Activated CD4-positive, alpha-beta memory T cell treated with anti-CD3 and anti-CD28 coated beads, Interleukin-2, amount 10 ng/mL, durations not matched to agents 7 days and 5 days (primary cell): ENCODE measurements at places on chromosomes 6 and 20. TPM values are rescaled to one million over a fixed set of nuclear protein-coding genes. Genes with fewer than 3 reads are reported as not detected.

ZSCAN23 gene
- 0.45 TPM for total RNA-seq

MYCT1 gene
- not detected for total RNA-seq

BFSP1 gene
- 3.2 TPM for total RNA-seq

HCRTR2 gene
- not detected for total RNA-seq

SMIM13 gene
- 9.4 TPM for total RNA-seq

ADGRG6 gene
- not detected for total RNA-seq

TMEM244 gene
- total RNA-seq, result not detected

PDE10A gene
- not detected for total RNA-seq

SLC16A10 gene
- total RNA-seq, result 1.4 TPM

ULBP2 gene
- 1.8 TPM for total RNA-seq

GRCh38 chr20:40582531-40582930 lies 106.5 kb downstream of the MAFB start:
- no peaks in the 10 kb centered on the region for H3K36me3 ChIP-seq
- DNase-seq, result no peak
- H3K27me3 ChIP-seq, result no peaks in the 10 kb centered on the region

GRCh38 chr6:157045831-157046454 lies 268.8 kb downstream of the ARID1B start:
- H3K27me3 ChIP-seq, result no peaks in the 10 kb centered on the region
- H3K27ac ChIP-seq, result no peak overlapping the region
- no peak overlapping the region for H3K4me3 ChIP-seq
- no peak for DNase-seq

- no peaks in the 10 kb centered on the region for H3K4me1 ChIP-seq
- no peak overlapping the region for H3K27ac ChIP-seq
- H3K4me3 ChIP-seq, result no peak overlapping the region
- H3K36me3 ChIP-seq, result no peaks in the 10 kb centered on the region
These were observed 867.2 kb downstream of the PHF3 start for GRCh38 chr6:64502801-64503200.

DNA sequence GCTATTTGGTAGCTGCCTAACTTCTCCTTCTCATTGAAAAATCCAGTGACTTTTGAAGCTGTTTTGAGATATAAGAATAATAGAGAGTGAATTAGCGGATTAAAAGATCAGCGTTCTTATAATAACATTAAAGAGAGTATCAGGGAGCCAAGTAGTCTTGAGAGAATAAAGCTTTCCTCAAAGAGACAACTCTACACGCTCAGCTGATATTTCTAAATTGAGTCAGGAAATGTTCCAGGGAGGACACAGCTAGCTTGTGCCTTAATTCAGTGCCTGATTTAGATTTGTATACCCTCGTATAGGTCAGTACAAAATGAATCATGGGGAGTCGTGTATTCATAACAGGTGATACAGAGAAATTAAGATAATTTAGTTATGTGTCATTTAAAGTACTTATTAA lies 75.1 kb upstream of the QKI start:
- no peak for DNase-seq
- H3K4me3 ChIP-seq, result no peak overlapping the region
- H3K4me1 ChIP-seq, result no peaks in the 10 kb centered on the region
- H3K36me3 ChIP-seq, result no peaks in the 10 kb centered on the region

DNA sequence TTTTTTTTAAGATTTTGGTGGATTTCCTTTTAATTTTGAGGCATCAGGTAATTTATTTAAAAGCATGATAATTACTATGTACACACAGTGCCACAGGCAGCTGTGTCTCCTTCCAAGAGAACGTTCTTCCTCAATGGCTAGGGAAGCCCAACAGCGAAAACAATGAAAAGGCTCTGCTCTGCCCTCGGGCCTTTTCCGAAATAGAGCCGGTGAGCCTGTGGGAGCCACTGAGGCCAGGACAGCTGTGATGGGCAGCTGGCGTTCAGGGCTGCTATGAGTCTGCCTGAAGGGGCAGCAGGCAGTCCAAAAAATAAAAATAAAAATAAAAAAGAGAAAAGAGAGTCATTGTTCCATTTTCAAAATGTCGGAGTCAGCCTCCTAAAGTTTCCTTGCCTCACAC lies 443.8 kb downstream of the KIF16B start:
- no peak for DNase-seq
- no peak overlapping the region for H3K4me3 ChIP-seq
- H3K27ac ChIP-seq, result no peak overlapping the region
- no peaks in the 10 kb centered on the region for H3K36me3 ChIP-seq

DNA sequence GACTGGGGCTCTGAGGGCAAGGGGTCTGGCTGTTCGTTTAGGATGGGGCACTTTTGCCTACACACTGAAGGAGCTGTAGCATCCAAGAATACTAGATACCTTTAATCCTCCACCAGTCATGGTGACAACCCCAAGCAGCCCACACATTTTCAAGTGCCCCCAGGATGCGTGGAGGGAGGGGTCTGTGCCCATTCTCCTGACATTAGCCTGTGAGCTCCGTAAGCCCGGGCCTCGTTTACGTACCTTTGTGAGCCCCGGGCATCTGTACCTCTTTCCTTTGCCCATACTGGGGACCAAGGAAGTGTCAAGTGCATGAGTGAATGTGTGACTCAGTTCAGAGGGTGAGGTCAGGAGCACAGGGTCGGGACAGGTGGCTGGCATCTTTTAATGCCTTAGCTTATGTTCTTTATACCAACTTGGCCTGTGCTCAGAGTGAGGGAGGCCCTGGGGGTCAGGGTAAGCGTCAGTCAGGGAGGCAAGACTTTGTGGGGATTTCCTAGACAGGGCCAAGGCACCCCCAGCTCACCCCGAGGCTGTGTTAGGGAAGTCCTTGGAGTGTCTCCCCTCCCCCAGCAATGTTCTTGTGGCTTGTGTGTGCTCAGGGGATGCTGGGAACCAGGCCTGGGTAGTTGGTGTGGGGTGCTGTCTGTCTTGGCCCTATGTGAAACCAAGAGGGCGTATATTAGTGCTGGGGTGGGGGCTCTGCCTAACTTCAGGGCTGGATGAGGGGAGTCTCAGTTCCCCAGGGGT lies 12.9 kb downstream of the VEGFA start:
- no peaks in the 10 kb centered on the region for H3K4me1 ChIP-seq
- no peaks in the 10 kb centered on the region for H3K27me3 ChIP-seq
- H3K27ac ChIP-seq, result no peak overlapping the region
- peaks cover 36% of the 10 kb centered on the region for H3K36me3 ChIP-seq
- no peak overlapping the region for H3K4me3 ChIP-seq

DNA sequence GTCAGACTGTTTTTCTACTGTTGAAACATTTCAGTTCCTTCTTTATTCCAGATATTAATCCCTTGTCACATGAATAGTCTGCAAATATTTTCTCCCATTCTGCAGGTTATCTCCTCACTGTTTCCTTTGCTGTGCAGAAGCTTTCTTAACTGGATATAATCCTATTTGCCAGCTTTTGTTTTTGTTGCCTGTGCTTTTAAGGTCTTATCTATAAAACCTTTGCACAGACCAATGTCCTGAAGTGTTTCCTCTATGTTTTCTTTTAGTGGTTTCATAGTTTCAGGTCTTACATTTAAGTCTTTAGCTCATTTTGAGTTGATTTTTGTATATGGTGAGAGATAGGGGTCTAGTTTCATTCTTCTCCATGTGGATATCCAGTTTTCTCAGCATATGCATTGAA lies 19.2 kb downstream of the NCOA6 start:
- H3K4me1 ChIP-seq, result no peaks in the 10 kb centered on the region
- DNase-seq, result no peak
- no peaks in the 10 kb centered on the region for H3K27me3 ChIP-seq
- H3K4me3 ChIP-seq, result no peak overlapping the region
- H3K27ac ChIP-seq, result no peak overlapping the region
- H3K36me3 ChIP-seq, result peaks cover 12% of the 10 kb centered on the region

GRCh38 chr6:55567558-55567957 lies 11.4 kb downstream of the HMGCLL1 start:
- no peak overlapping the region for H3K4me3 ChIP-seq
- H3K27ac ChIP-seq, result no peak overlapping the region
- H3K27me3 ChIP-seq, result no peaks in the 10 kb centered on the region
- no peaks in the 10 kb centered on the region for H3K36me3 ChIP-seq
- H3K4me1 ChIP-seq, result no peaks in the 10 kb centered on the region

DNA sequence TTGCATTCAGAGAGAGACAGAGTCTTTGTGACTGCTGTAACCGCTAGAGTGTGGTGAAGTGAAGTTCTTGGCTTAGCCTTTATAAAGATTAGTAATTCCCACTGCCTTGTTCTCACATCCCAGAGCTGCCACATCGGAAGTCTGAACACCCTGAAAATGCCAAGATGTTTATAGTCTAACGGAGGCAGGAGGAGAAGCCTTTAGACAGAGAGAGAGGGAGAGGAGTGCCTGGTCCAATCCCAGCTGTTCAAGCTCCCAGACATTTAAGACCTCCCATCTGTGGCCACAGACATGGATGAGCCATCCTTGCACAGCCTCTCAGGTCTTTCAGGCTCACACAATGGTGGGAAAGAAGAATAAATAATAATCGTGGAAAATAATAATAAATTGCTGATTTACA lies 1422.8 kb upstream of the EYS start:
- H3K4me1 ChIP-seq, result no peaks in the 10 kb centered on the region
- H3K36me3 ChIP-seq, result no peaks in the 10 kb centered on the region
- DNase-seq, result no peak
- no peaks in the 10 kb centered on the region for H3K27me3 ChIP-seq

DNA sequence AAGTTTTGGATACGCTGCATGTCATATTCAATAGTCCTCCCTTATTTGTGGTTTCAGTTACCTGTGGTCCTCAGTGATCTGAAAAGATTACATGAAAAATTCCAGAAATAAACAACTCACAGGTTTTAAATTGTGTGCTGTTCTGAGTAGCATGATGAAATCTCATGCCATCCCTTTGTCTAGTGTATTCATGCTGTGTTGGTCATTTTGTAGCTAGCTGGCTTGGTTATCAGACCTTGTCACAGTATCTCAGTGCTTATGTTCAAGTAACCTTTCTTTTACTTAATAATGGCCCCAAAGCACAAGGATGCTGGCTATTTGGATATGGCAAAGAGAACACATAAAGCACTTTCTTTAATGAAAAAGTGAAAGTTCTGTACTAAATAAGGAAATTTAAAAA lies 78.3 kb downstream of the FUT9 start:
- H3K36me3 ChIP-seq, result no peaks in the 10 kb centered on the region
- H3K27ac ChIP-seq, result no peak overlapping the region
- no peak overlapping the region for H3K4me3 ChIP-seq
- no peak for DNase-seq
- no peaks in the 10 kb centered on the region for H3K27me3 ChIP-seq

DNA sequence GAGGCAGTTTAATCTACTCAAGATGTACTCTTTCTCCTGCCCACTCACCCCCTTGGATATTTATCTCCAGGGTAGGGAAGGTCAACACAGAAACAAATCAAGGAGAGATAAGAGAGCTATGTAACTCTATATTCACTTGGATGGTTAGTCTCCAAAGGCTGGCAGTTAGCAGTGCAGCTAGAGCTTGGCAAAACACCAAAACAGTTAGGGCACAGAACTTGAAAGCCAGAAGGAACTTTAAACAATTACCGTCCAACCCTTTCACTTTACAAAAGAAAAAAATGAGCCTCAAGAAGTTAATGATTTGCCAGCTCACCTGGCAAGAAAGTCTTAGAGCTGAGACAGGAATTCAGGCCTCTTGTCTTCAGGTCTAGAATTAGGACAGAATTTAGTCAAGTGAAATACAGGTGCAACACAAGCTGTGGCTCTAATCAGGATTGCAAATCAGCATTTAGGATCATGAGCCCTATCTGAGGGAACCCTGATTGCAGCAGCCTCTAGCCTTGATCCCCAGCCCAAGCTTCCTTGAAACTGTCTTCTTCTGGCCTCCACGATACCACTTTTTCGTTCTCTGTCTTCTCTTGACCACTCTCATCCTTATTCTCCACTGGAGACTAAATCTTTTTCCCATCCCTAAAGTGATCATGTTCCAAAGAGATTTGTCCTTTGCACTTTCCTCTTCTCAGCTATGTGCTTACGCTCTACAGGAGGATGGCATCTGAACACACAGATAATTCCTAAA lies 14.9 kb downstream of the NEDD9 start:
- H3K27ac ChIP-seq, result no peak overlapping the region
- DNase-seq, result no peak
- H3K4me3 ChIP-seq, result no peak overlapping the region
- H3K36me3 ChIP-seq, result peaks cover 66% of the 10 kb centered on the region
- no peaks in the 10 kb centered on the region for H3K27me3 ChIP-seq
- H3K4me1 ChIP-seq, result peaks cover 61% of the 10 kb centered on the region

- peak overlapping the region; percentile 94 for H3K4me3 ChIP-seq
- peaks cover 66% of the 10 kb centered on the region for H3K4me1 ChIP-seq
- DNase-seq, result no peak
These were observed 56.9 kb downstream of the FAM217A start for GRCh38 chr6:4021854-4022695.
